Astrocyte of the spinal cord (primary cell): ENCODE measurements at places on chromosomes 2 and 18.

DNA sequence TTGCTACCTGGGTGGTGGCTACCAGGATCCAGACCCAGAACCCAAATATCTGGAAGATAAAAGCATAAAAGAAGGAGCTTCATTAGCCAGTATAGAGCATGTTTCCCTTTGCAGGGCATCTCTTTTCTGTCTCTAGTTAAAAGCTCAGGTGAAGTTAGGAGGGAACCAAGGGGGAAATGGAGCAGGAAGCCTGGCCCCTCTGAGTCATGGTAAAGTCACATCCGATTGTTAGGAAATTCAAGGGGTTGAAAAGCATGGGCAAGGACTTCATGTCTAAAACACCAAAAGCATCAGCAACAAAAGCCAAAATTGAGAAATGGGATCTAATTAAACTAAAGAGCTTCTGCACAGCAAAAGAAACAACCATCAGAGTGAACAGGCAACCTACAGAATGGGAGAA, 126.9 kb downstream of the RPIA start:
- DNase-seq, result no peak

GRCh38 chr2:238839428-238839827, 8.5 kb upstream of the TWIST2 start:
- no peak for DNase-seq

DNA sequence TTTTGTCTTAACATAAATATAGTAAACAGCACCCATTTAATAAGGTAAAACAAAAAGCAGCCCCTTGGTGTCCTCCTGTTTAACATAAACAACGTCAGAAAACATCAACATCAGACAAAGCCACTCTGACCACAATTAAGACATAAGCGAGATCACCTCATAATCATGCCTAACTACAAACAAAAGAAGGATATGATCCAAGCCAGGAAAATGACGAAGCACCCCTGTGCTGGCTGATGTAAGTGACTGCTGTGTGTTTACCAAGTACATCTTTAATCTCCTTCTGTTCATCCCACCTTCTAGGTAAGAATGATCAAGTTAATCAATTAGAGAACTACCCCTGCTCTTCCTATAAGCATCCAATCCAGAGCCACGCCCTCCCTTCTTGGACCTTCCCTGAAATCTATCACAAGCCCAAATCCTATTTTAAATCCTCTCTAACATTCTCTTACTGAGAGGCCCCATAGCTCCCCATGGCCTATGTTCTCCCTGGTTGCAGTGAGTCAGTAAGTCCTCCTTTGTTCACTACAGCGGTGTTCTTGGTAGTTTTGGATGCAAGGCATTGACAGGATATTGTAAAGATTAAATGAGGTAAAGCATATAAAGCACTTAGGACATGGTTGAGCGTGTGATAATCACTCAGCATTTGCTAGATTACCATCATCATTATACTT, 424.2 kb downstream of the TSN start:
- no peak for DNase-seq

DNA sequence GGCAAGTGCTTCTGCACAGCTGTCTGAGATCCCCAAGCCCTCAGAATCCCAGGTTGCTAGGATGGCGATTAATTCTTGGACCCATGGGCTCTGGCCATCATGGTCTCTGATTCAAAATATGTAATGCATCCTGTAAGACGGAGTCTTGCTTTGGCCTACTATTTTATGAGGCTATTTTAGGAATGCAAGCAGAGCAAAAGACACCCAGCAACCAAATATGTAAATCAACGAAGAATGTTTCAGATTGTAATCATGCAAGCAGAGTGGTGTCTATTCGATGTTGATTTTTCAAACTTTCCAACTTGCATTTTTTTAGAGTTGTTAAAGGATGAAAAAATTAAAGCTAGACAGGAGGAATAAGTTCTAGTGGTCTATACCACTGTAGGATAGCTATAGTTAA, 154.8 kb downstream of the COL6A3 start:
- no peak for DNase-seq

GRCh38 chr2:190635781-190636180, 13.1 kb upstream of the NAB1 start:
- DNase-seq, result no peak
